Epithelial cell of umbilical artery (primary cell): ENCODE measurements at places on chromosomes 1 and 21. TPM values are rescaled to one million over a fixed set of nuclear protein-coding genes. Genes with fewer than 3 reads are reported as not detected.

DMBX1 gene
- not detected in 2 replicates for total RNA-seq

TBX15 gene
- total RNA-seq = not detected in 2 replicates

LRRC8C gene
- 15.6 and 22.6 TPM in 2 replicates for total RNA-seq

TRIM17 gene
- total RNA-seq = not detected in 2 replicates

SLC26A9 gene
- total RNA-seq = not detected in 2 replicates

CFAP45 gene
- total RNA-seq = 1.5 and 1.9 TPM in 2 replicates

SPRR1A gene
- total RNA-seq = not detected in 2 replicates

SMCP gene
- total RNA-seq = not detected in 2 replicates

ASCL5 gene
- not detected in 2 replicates for total RNA-seq

CHIA gene
- not detected in 2 replicates for total RNA-seq

GBP7 gene
- total RNA-seq = not detected in 2 replicates

UBE2Q1 gene
- total RNA-seq = 29.6 and 32.8 TPM in 2 replicates

FBXO2 gene
- 0.32 and 0.91 TPM in 2 replicates for total RNA-seq

SH2D1B gene
- not detected in 2 replicates for total RNA-seq

GJB3 gene
- not detected in 2 replicates for total RNA-seq

ARHGEF10L gene
- total RNA-seq = 5.6 and 5.8 TPM in 2 replicates

PCBP3 gene
- total RNA-seq = not detected in 2 replicates

UBE2U gene
- total RNA-seq = not detected in 2 replicates

TFF3 gene
- not detected in 2 replicates for total RNA-seq

KNCN gene
- total RNA-seq = not detected in 2 replicates
